Heart left ventricle (tissue), 16 donors: ENCODE measurements at places on chromosomes 5 and 9. TPM values are rescaled to one million over a fixed set of nuclear protein-coding genes. Genes with fewer than 3 reads are reported as not detected.

The OR1Q1 gene
- not detected for total RNA-seq

DNA sequence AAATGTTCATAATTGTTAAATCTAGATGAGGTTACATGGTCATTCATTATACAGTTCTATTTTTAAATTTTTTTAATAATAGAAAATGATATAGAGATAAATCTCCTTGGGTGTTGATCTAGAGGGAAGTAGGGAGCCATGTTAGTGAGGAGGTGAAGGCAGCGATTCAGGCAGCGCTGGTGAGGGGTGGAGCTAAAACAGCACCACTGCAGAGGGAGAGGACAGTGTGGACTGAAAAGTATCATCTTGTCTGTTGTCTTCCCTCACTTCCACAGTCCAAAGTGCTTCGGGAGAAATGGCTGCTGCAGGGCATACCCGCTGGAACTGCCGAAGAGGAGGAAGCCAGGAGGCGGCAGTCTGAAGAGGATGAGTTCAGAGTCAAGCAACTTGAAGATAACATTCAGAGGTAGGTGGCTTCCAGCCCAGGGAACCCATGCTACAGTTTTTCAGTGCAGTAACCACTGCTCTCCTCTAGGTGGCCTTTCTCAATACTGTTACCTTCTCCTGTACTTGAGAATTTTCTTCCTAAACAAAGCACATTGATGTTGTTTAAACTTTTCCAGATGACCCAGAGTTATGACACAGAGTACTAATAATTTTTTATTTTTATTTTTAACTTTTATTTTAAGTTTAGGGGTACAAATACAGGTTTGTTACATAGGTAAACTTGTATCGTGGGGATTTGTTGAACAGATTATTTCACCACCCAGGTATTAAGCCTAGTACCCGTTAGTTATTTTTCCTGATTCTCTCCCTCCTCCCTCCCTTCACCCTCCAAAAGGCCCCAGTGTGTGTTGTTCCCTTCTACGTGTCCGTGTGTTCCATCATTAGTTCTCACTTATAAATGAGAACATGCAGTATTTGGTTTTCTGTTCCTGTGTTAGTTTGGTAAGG is 100.5 kb downstream of the PALM2AKAP2 start:
- DNase-seq, result no peak

DNA sequence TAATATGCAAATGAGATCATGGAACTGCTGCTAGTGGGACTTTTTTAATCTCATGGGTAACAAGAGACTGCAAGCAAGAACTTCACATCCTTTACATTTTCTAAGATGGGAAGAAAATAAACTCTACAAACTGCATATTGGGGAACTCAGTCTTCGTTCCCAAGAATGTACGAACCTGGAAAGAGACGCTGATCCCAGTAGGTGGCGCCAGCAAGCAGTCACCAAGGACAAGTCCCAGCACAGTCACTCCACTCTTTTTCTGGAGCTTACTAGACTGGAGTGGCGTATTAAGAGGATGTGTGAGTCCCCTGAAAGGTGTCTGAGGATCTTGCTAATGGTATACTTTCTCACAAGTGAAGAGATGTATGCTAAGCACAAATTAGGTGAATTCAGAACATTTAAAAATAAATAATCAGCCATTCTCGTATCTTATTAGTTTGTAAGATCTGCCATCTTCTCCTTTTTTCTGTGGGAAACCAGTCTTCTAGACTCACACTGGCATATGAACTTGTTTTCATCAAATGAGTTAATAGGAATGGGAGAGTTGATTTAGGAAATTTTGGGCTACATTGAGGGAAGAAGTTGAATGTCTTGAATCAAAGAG is 16.0 kb upstream of the PUM3 start:
- DNase-seq, result peak; percentile 33

- DNase-seq, result no peak
Observed at GRCh38 chr9:75803130-75803529, 87.3 kb upstream of the PCSK5 start.

The SEMA6A gene
- total RNA-seq, result 5.9 TPM

The TLR4 gene
- total RNA-seq, result 8.5 TPM

GRCh38 chr5:72463449-72464052 is 43.7 kb downstream of the ZNF366 start:
- no peak for DNase-seq

The C8G gene
- not detected for total RNA-seq

DNA sequence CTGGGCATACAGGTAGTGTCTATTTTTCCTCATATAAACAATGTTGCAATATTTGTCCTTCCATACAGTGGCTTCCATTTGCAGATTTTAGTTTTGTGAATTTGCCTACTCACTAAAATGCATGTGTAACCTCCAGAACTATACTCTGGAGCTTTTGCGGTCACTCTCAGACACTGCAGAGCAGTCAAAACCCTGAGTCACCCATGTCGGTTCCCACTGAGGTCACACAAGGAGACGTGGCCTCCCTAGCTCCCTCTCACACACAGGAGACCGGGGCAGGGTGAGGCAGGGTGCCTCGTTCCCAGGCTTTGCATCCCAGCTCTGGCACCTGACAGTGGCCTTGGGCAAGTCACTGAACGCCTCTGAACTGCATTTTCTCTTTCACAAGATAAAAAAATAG is 55.5 kb upstream of the ZNF354A start:
- no peak for DNase-seq

DNA sequence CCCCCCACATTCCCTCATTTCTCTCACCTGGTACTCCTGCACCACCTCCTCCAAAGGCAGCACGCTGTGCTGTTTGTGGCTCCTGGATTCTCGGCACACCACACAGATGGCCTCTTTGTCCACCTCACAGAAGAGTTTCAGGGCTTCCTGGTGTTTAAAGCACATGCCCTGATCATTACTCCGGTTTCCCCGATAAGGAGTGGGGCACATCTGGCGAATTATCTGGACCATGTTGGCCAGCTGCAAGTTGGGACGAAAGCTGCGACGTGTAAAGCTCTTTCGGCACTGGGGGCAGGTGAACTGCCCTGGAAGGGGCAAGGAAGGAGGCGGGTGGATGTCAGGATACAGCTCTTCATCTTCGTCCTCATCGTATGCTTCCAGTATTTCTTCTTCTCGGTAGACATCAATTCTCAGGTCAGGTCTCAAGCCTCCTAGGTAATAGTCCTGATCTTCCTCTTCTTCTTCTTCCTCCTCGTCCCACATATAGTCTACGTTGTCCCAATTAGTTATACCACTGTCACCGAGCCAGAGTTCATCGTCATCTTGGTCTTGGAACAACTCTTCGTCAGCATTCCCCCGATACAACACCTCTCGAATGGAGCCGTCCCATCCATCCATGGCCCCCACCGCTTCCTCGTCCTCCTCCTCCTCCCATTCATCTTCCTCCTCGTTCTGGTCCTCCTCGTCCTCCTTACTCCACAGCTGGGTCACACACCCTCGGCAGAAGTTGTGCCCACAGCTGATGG is 796 bp downstream of the TRIM52 start:
- DNase-seq, result no peak

DNA sequence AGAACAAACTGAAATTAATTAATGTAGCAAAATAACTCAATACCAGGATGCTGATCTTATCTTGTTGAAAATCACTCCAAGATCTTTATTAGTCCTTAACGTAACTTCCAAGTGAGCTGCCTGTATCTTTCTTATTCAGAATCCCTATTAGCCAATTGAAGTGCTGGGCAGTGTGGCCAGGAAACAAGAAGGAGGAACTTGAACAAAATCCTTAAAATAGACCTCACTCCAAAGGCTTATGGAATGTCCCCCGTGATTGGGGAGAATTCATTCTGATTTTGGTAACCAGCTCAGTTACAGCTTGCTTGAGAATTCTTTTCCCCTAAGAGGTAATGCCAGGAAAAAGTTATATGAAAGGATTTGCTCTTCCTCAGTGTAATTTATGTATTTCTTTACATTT is 171.0 kb downstream of the DEPDC1B start:
- no peak for DNase-seq

DNA sequence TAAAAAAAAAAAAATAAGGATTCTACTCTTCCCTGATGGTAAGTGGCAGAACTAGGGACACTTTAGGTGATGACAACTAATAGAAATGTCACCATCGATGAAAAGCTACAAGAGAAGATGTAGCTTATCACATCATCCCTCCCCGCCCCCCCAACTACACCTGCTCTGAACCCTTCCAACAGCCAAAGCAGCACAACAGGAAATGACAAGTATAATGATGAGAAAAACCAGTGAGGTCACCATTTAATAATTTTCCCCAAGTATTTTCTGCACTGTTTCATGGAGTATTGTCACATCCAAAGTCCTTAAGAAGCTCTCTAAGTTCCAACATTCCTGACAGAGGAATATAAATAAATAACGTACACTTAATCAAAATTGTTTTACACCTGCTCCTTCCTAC is 221.4 kb downstream of the EFNA5 start:
- no peak for DNase-seq

DNA sequence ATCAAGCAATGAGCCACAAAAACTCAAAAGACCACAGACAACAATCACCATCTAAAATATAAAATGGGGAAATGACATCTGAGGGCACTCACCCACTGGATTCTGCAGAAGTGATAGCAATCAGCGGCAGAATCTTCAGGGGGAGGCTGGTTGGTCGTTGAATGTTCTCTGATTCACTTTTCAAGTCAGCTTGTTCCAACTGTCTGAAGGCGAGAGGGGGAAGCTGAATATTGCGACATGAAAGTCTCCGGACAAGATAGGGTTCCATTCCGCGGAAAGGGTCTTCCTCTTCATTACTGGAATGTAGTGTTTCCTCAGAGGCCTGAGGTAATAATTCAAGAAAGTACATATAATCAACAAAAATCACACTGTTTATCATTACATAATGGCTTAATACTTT is 94.9 kb upstream of the PDE4D start:
- DNase-seq, result no peak

The SYK gene
- total RNA-seq, result 3.7 TPM
